Nucleus accumbens (tissue), 56 donors: ENCODE measurements at places on chromosomes 3 and 15.

GRCh38 chr15:92812271-92812670, 87.9 kb upstream of the CHD2 start:
- no peak for DNase-seq

DNA sequence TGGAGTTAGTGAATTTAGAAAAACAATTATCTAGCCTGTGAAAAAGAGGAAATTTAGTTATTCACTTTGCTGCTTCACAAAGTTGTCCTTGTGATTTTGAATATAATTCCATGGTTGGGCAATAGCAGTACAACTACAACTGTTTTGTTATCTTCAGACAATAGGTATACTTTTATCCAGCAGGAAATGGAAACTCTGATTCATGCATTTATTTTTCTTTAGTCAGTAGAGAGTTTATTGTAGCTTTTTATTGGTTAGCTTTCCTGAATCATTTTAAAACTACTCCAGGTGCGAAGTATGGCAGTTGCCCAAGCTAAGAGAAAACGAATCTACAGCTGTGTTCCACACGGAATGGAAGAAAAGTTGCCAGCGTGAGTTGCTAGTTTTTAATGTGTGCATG, 80.3 kb downstream of the TM4SF4 start:
- no peak for DNase-seq

GRCh38 chr3:23952646-23953045, 7.6 kb downstream of the NR1D2 start:
- DNase-seq, result no peak

DNA sequence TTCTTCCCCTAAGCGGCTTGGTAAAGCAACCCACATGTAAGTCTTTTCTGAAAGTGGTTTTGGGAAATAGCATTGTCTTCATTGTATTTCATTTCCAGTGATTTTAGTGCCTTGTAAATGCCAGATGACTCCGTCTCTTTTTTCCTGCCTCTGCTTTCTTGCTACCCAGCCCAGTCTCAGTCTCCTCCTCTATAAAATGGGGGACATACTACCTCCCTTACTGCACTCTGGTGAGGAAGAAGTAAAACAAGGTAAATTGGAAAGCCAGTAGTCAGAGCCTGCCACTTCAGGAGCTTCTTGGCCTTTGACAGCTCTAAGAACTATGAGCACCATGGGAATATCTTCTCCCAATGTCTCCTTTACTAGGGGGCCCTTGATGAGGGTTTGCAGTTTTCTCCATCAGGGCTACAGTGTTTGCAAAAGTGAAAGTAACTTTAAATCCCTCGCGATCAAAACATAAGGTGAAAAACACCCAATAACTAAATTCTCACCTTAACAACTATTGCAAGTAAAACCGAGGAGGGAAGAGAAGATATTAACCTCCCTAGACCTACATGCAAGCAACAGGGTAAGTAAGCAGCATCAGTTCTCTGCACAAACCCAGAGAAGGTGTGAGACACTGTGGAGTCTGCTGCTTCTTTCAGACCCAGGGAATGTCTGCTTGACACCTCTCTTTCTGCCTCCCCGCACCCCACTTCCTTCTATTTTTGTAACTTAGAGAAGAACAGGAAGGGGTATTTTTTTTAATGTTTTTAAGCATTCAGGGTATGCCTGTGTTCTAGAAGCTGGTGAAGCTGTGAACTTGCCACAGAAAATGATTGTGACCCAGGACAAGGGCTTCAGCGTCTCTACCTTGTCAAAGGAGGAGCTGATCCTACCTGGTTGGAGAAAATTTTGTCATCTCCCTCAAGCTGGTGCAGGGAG, 159.1 kb upstream of the EOMES start:
- no peak for DNase-seq

GRCh38 chr3:16319307-16319706, 54.3 kb downstream of the OXNAD1 start:
- DNase-seq, result no peak

GRCh38 chr15:41417418-41418195, 712 bp downstream of the RTF1 start:
- no peak for DNase-seq

DNA sequence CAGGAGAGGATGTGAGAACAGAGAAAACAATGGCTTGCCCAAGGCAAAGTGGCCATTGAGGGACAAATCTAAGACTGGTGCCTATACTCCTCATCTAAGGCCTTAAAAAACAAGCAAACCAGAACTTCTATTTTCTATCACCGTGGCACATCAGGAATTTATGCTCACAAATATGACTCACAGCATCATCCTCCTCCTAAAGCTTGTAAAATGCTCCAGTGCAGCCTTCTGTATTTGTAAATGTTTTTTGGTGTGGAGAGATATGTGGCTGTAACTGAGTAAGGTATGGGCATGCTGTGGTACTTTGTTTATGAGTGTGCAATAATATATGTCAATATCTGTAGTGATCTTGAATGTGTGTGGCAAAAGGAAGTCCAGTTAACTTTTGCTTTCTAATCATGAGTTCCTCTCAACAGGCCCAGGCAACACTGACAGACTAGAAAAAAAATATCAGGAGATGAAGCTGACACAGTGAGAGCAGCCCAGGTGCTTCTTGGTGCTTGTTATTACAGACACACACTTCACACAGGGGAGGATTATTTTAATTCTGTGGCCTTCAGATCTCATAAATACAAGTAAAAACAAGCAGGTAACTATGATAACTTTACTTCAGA, 60.3 kb downstream of the CTNNB1 start:
- DNase-seq, result no peak

DNA sequence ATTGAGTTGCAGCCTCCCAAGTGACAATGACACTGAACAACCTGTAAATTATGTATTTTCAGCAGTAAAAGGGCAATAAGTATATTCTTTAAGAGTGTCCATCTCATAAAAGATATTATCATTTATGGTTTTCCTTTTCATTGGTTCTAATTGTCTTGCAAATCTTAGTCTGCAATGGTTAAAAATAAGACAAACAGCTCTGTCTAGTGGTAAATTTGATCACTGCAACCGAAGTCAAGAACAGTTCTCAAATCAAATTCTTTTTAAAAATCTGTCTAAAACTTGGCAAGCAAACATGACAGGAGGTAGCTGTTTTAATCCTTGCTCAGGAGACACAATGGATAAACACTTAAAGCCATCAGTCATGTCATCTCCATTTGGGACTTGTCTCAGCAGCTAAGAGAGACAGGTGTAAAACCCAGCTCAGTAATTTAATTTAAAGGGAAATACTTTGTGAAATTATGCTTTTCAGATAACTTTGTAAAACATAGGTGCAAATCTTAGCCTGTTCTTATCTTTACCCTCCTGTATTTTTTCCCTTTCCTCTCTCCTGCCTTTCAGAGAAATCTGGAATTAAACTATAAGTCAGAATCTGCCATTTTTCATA, 150.3 kb upstream of the ARHGEF26 start:
- DNase-seq, result no peak

- DNase-seq, result no peak
Observed at GRCh38 chr3:38313695-38314094, 31.6 kb downstream of the SLC22A14 start.

- no peak for DNase-seq
Observed at GRCh38 chr3:169865176-169865767, 4.5 kb downstream of the LRRC31 start.

GRCh38 chr15:56783857-56784661, 50.8 kb upstream of the ZNF280D start:
- DNase-seq, result no peak

DNA sequence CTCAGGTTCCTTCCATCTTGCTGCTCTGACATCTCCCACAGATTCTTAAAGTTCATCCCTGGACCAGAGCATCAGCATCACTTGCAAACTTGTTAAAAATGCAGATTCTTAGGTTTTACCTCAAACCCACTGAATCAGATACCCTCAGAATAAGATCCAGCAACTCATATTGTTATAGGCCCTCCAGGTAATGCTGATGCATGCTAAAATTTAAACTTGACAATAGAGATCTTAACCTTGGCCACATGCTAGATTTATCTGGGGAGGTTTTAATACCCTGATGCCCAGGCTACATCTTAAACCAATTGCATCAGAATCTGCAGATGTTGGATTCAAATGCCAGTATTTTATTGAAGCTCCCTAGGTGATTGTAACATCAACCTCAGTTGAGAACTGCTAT, 256.9 kb downstream of the RYR3 start:
- no peak for DNase-seq

- no peak for DNase-seq
Observed at GRCh38 chr3:11679964-11680363, 36.2 kb upstream of the VGLL4 start.

- DNase-seq, result no peak
Observed at GRCh38 chr15:60589253-60589652, 110.3 kb upstream of the ICE2 start.

DNA sequence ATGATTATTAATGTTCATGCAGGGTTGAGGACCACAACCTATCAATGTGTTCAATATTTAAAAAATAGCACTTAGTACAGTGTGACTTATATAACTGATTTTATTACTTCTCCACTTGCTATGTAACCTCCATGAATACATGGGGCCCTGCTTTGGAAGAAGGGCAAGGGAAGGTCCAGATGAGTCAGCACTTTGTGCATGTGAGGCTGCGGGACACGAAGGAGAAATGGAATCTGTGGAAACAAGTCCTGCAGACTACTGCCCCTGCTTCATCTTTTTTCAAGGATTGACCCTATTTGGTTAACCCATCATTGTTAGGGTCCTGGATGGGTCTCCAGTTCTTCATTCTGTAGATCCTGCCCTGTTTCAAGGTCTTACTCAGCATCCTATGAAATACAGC, 1.6 kb downstream of the NXPE3 start:
- DNase-seq, result no peak

GRCh38 chr15:60975952-60976351, 253.2 kb downstream of the RORA start:
- DNase-seq, result no peak

GRCh38 chr3:187799942-187800641, 54.8 kb upstream of the BCL6 start:
- DNase-seq, result no peak

DNA sequence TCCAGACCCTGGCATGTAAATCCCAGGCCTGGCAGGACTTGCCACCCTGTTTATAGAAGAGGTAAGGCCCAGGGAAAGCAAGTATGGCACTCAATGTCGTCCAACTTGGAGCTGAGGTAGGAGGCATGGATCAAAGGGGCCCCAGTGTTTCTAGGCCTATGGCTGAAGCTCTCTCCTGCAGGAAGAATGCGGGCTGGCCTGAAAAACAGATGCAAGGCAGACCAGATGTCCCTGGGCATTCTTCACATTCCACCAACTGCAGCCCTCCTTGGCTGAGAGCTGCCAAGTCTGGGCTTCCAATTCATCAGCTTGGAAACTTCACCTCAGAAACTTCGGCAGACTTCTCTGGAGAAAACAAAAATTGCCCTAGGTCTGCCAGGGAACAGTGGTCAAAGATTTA, 22.2 kb downstream of the MESD start:
- DNase-seq, result no peak

DNA sequence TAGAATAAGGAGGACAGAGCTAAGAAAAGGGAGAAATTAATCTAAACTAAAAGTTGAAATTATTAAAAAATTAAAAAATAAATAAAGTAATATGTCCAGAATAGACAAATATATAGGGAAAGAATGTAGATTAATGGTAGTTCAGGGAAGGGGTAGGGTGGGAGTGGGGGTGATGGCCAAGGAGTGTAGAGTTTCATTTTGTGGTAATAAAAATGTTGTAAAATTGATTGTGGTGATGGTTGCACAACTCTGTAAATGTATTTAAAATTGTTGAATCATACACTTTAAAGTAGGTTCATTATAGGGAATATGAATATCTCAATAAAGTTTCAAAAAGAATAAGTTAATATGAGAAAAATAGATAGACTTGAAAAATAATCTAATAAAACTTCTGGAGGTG, 21.0 kb upstream of the FNDC3B start:
- DNase-seq, result no peak

GRCh38 chr15:27214032-27214431, 243.1 kb downstream of the GABRG3 start:
- no peak for DNase-seq

GRCh38 chr15:81038975-81039607, 38.4 kb downstream of the TLNRD1 start:
- no peak for DNase-seq

DNA sequence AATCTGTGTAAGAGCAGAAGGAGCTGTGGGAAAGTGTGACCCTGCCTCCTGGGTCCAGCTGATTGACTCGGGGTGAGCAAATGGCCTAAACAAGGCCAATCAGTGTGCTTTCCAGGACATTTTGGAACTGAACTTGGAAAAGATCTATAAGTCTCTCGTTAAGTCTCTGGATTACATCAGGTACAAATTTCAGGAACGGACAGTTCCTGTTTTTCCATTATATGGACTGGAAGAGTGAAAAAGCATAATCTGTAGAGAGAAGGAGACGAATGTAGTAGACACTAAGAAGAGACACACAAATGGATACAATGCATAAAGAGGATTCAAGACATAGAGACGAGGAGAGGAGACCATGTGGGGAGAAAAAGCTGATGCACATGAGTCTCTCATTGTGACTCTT, 167.3 kb downstream of the C3orf70 start:
- DNase-seq, result no peak

DNA sequence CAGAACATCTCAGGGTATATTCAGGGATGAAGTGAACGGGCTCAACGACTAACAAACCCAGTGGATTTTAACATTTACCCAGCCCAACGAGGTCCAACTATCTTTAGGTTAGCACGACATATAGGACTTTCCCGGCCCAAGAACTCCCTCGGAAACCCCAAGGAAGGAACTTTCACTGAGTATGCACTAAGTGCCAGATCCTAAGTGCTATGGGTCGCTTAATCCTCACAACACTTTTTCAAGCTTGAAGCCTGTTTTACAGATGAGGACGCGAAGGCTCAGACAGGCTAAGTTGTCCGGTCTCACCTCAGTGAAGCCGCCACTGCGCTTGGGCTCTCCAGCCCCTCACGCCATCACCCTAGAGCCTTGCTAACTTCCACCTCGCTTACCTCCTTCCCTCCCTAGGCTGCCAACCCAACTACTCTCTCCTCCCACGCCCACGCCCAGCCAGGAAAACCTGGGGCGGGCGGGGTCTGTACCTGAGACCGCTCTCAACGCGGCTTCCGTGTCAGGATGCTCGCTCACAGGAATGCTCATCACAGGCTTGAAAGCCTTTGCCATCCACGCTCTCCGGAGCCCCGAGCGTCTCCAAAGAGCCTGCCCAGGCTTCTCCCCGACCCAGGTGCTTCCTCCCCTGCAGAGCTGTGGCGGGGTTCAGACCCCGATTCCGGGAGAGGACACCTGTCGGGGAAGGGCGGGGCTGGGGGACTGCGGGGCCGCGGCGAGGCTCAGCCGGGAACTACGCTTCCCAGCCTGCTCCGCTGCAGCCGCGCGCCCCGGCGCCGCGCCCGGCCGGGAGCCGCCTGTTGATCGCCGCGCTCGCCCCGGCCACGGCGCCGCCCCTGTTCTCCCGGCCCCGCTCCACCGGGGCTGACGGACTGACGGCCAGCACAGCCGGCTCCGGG, at the start of gene TMOD2:
TSS of gene TMOD2 (plus strand) at position 806 of the 905 bp plus-strand sequence. CDS start 14,845 bp downstream, outside the sequence.
- peak; percentile 71 for DNase-seq

DNA sequence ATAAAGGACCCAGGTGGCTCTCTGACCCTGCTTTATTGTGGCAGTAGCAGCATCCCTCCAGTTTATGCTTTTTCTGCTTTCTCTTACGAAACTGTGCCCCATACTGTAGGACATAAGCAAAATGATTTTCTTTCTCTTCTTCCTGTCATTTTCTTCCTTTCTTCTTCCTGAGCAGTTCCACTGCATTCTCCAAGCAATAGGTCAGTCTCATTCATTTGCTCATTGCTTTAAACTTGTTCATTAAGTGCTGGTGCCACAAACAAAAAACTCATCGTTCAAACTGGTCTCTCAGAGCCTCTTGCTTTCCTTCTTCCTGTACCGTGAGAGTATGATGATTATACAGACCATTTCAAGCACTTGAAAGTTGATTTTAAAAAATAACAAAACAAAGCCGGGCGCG, 66.8 kb downstream of the PDE8A start:
- DNase-seq, result no peak
